NCI-H774 (cell line): ENCODE measurements at places on chromosomes 13 and 19.

GRCh38 chr13:22110368-22110767, 439.5 kb downstream of the FGF9 start:
- no peak for DNase-seq

GRCh38 chr19:4694211-4694987, 24.3 kb upstream of the MYDGF start:
- no peak for DNase-seq

DNA sequence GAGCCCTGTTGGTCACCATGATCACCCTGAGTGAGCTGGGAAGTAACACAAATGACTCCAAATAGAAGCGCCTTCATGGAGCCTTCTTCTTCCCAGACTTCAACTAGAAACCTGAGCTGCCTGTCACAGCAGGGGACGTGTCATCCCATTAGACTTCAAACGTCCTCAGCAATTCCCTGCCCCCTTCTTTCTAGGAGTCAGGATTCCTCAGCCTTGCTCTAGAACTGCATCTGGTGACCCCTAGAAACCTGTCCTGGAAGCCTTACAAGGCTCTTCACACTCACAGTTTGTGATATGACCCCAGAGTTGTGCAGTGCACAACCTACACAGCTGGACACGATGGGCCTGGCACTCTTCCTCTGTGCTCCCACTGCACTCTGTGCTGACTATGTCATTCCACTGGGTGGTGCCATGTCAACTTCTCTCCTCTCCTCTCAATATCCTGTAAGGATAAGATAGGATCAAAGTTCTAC, 23.6 kb upstream of the TTYH1 start:
- DNase-seq = no peak

DNA sequence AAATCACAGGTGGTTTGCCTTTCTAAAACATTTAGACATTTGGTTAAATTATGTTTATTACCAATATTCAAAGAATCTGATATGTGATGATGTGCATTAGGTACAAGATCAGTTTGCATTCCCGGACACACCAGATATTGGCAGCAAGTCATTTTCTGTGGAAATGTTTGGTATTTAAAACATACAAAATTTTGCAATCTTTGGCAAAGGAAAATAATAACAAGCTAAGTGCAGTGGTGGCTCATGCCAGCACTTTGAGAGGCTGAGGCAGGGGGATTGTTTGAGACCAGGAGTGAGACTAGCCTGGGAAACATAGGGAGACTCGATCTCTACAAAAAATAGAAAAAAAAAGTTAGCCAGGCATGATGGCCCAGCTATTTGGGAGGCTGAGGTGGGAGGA, 29.1 kb upstream of the TSC22D1 start:
- no peak for DNase-seq

- no peak for DNase-seq
Measured at GRCh38 chr13:63048653-63049052, 1633.0 kb upstream of the PCDH20 start.

GRCh38 chr13:105019073-105019472, 1516.4 kb downstream of the EFNB2 start:
- DNase-seq = no peak

GRCh38 chr19:42201489-42202289, 15.8 kb downstream of the DEDD2 start:
- no peak for DNase-seq

DNA sequence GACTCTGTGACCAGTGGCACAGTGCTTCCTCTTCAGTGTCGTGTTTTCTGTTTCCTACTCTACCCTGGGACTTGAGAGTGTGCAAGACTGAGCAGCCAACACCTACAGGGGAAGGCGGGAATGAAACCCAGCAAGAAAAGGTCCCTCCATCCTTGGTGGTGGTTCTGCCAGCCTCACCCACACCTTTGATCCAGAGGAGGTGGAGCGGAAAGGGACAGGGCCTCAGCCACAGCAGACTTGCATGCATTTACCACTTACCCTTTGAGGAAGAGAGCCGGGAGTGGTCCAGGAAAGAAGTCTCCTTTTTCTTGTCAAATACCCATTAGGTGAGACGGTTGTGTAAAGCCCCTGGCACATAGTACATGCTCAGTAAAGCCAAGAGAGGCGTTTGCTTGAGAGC, 164.8 kb upstream of the ZNF536 start:
- no peak for DNase-seq
